ENCODE measurements at places on chromosomes 4 and X.

GRCh38 chr4:186204103-186204559, 12.8 kb downstream of the CYP4V2 start:
- DNase-seq: no peak

DNA sequence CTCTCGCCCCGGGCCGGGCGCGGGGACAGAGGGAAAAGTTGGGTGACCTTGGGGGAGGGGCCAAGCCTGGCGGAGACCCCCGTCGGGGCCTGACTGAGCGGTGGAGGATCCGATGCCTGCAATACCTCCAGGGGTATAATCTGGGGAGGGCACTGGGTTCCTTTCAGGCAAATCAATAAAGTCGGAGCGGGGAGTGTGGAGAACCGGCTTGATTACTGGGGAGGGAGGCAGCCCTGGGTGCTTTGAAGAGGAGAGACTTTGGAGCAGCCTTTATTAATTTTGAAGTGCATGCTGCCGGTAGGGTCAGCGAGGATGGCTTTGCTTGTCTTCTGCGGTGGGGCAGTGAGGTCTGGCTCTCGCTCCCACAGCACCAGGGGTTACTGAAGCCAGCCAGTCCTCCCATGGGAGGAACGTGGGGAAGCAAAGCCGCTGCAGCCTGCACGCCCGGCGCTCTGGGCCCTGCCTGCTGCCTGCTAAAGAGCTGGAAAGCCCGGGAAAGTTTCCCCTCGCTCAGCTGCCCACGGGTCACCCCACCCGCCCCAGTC, 403 bp upstream of the LGI2 start:
- no peak for DNase-seq

GRCh38 chr4:91904556-91904955, 399.2 kb upstream of the GRID2 start:
- DNase-seq: no peak

GRCh38 chr4:24671849-24672248, 87.5 kb upstream of the DHX15 start:
- DNase-seq: no peak

GRCh38 chrX:86039625-86040568, 7.5 kb downstream of the CHM start:
- no peak for DNase-seq

DNA sequence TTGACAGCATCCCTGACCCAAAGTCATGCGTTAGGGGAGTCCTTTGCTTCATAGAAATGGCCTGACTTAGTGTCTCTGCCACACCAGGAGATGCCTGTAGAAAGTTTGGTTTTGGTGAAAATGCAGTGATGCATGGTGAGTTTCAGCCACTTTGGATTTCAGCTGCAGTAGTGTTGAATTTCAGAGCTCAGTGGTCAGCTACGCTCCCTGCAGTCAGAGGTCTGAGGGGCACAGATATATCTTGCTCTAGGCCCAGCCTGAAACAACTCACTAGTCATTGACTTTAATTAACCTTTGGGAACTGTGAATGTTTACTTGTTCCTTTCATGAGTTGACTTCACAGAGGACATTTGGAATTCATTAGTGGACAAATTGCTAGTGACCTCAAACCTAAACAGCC, 17.5 kb downstream of the RBMX2 start:
- DNase-seq: no peak

GRCh38 chrX:10634392-10635161, 14.2 kb upstream of the MID1 start:
- no peak for DNase-seq

DNA sequence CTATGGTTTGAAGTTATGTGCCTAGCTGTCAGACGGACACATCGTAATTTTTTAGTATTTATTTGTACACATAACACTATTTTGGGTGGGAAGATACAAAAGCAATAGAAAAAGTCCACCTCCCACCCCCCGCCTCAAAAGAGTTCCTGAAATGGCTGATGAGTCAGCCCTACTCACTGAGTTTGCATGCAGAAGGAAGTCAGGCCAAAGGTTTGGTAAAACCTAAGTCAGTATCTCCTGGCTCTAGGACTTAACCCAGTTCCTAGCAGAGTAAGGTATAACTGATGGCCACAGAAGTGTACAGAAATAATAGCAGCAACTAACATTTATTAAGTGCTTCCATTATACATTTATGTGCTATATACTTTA, 2.9 kb upstream of the KLHL2 start:
- no peak for DNase-seq

DNA sequence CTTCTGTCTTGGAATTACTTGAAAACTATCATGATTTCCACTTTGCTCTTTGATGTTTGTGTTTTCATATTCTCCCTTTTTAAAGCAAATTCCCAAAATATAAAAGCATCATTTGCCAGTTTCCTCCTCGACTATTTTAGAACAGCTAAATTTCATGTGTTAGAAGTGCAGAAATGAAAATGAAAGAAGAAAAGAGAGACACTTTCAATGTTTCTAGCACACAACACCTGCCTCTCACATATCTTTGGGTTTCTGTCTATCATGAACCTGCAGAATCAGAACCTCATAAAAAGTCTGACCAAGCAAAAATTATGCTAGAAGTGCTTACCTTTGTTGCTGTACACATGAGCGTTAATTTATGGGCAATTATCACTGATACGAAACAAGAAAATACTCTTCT, 1.9 kb upstream of the NEUROG2 start:
- DNase-seq: no peak

Measured in T follicular helper cell (primary cell).